ENCODE measurements at places on chromosomes 2 and 18.

DNA sequence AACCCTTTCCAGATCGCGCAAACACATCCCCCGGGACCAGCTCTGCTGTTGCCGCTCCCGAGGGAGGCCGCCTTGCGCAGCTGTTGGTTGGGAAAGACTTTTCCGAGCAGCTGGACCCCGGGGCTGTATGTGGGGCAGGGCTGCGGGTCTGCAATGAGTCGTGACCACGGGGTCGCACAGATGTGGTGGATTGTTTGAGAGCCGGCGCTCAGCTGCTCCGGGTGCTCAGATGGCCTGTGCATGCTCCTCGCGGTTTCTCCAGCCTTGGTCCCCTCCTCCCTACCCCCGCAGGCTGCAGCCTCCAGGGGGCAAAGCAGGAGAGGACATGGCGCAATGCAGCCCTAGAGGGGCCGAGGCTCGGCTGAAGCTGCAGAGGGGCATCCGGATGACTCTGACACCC is 105.2 kb upstream of the OTOS start:
- no peak for DNase-seq

- no peak for DNase-seq
Measured at GRCh38 chr2:216516730-216517350, 18.2 kb downstream of the RPL37A start.

DNA sequence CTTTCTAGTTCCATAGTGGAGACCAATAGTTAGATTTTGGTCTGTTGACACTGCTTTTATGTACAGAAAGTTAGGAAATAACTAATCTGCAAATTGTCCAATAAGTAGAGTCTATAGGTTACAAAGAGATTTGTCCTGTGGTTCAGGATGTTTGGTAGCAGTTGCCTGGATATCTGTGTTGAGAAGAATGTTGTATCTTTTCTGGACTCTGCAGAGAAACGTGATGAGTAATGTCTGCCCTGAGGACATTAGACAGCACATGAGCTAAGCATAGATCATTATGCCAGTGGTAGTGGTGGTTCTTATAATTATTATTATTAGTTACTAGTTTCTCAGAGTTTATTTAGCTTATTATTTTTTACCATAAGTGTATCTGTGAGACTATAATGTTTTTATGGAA is 65.8 kb downstream of the ANKRD62 start:
- DNase-seq: no peak

- DNase-seq: peak; percentile 31
Measured at GRCh38 chr2:234491281-234491680, 5.6 kb downstream of the ARL4C start.

- no peak for DNase-seq
Measured at GRCh38 chr18:42636309-42636708, 479.2 kb downstream of the RIT2 start.

GRCh38 chr2:122682356-122682755 is 926.9 kb downstream of the TSN start:
- no peak for DNase-seq

GRCh38 chr2:50651676-50652075 is 380.3 kb downstream of the NRXN1 start:
- no peak for DNase-seq

GRCh38 chr2:218319813-218320365 is 27.6 kb upstream of the TMBIM1 start:
- DNase-seq: no peak

DNA sequence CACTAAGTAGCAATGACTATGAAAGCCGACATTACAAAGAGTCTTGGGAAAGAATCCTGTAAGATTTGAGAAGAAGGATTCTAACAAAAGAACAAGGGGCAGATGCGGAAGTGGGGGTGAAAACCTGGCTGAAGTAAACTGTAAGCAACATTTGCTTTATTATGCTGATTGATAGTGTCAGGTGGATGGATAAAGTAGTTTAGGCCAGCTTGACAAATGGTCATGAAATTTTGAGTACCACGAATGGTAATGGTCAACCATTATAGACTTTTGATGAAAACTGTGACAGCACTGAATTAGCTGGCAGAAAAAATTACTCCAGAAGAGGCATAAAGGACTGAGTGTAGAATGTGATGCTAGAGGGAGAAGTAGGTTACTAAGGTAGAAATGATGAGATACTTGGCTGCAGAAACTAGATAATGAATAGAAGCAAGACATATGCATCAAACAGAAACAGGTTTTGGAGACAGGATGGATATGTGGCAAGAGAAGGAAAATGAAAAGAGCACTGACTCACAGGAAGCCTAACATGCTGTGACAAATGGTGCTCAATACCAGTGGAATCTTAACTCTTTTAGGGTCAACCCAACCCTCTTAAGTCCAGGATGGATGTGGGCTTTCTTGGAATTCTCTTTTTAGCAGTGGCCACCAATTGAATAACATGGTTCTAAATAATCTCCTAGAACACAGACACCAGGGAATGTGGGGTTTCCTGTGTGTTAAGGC is 6.8 kb downstream of the THUMPD2 start:
- DNase-seq: no peak

DNA sequence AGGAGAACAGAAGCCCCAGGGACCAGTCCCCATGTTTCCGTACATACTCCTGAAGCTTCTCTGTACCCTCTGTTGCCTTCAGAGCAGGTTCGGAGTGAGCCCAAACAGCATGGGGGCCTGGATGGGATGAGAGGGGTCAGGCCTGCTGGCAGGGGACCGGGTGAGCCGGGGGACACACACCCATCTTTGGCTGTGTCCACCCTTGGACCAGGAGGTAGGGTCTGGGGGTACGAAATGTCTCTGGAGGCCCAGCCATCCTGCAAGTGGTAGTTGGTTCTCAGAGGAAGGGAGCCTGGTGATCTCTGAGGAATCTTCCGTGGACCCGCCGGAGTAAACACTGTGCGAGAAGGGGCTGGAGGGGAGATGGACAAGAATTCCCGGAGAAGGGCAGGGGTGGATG is 15.3 kb downstream of the FBLN7 start:
- no peak for DNase-seq

DNA sequence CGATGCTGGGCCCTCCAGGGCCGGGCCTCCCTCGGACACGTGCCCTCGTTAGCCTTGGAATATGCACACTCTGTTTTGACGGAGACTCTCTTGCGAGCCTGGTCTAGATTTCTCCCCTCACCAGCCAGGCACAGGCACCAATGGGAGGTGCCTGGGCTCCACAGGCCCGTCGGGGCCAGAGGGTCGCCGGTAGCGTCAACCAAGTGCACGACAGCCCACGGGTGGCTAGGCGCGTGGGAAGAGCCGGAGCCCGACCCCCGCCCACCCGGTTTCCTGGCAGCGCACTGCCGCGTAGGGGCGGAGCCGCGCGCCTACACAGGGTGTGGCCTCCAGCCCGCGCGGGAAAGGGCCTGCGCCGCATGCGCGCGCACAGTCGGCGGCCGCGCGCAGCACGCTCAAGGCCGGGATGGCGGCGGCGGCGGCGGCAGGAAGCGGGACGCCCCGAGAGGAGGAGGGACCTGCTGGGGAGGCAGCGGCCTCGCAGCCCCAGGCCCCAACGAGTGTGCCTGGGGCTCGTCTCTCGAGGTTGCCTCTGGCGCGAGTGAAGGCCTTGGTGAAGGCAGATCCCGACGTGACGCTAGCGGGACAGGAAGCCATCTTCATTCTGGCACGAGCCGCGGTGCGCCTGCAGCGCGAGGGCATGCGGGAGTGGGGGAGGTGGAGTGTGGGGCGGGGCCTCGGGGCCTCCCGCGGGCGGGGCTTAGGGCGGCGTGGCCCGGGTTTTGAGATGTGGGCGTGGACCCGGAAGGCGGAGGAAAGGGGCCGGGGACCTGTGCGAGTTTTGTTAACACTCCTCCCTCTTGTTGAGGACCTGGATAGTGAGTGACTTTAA is at the start of gene POLE4:
Gene POLE4, plus strand, starts transcription at position 370 of the 832 bp plus-strand sequence. Its CDS starts 37 bp downstream, at position 407.
- DNase-seq: peak; percentile 91

DNA sequence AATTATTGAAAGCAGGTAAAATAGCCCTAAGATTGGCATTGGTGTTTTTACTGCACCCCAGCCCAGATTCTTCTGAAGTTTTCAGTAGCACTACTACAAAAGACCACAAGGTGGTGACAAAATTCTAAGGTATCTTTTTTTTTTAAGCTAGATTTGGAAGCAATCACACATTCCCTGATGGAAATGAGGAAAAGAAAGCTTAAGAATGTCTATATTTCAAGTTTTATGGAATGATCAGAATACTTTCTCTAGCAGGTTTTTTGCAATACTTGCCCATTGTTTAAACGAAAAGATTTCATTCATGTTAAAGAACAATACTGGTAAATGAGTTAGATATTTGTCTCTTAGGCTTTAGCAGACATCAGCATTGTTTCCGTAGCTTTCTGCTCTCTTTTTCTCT is 32.1 kb upstream of the ZNF638 start:
- peak; percentile 44 for DNase-seq

GRCh38 chr18:75075016-75075305 is 134.0 kb downstream of the PTGR3 start:
- peak; percentile 38 for DNase-seq

DNA sequence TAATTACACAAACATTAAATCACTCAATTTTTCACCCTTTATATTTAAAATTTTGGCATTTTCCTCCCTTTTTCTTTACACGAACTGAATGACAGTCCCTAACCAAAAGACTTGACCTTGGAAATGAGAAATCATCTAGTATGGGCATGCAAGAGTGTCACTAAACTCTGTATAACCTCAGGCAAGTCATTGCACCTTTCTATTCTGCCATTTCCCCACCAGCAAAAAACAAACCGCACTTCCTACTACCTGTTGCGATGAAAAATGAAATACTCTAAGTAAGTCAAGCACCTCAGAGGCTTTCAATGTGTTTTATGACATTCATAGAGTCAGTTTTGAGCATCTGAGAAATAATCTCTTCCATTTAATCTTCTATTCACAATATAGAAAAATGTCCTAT is 44.1 kb downstream of the ANKRD44 start:
- DNase-seq: no peak

DNA sequence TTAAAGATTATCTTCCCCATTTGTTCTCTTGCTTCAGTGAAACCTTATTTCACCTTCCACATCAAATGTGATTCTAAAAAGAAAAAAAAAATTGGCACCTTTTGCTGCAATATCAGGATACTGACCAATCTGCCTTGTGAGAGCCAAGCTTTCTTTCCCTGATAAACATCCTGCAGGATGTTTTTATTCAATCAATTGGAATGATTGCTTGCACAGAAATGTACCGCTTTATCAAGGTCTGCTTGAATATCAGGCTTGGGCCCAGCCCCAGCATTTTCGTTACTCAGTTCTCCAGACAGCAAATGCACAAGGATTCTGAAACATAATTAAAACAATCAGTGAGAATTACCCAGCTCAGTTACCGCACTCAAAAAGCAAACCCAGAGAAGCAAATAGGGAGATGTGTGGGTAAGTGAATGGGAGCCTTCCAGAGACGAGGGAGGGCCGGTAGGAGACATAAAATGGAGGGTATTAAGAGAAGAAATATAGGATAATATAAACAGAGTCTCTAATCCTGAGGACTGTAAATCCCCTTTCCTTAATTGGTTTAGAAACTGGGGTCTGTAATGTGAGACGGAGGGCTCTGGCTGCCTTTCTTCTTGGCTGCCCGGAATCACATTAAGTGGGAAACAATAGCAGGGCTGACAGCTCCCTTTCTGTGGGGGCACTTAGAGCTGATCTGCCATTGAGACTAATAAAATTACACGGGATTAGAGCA is 291.8 kb downstream of the ICOS start:
- DNase-seq: no peak

DNA sequence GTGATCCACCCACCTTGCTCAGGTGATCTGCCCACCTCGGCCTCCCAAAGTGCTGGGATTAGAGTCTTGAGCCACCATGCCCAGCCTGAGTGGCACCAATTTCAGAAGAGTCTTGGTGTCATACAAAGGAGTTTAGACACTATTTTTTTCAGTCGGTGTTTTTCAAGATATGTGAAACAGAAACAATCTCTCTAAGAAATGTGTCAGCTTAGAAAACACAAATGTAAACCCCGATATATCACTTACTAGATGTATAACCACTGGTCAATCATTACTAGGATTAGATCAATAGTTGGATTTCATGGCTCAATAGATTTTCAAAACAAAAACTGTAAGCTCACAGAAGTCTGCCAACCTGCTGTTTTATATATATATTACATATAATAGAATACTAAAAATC is 67.2 kb upstream of the FRZB start:
- DNase-seq: no peak

GRCh38 chr2:42566837-42567321 is 1.6 kb upstream of the MTA3 start:
- DNase-seq: no peak

DNA sequence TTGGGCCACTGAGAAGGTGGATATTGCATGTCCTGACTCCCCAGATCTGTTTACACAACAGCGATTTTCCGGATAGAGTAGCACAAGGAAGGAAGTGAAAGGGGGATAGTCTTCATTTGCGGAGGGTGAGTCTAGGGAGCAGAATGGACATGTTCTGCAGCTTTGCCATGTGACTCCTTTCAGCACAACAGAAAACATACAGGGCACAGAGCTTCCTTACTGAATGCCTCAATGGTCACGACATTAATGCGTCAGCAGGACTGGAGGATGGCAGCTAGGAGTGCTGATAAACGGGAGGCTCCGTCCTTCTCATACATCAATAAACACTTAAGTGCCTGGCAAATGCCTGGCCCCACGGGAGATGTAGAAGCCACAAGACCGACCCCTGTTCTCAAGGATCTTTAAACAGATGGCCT is 163.0 kb downstream of the FAM210A start:
- DNase-seq: no peak

GRCh38 chr2:226802573-226802972 is 3.0 kb upstream of the IRS1 start:
- DNase-seq: peak; percentile 74
